CD8-positive, alpha-beta memory T cell (primary cell): ENCODE measurements at places on chromosomes 6 and 20. TPM values are rescaled to one million over a fixed set of nuclear protein-coding genes. Genes with fewer than 3 reads are reported as not detected.

Gene BPIFB1
- not detected for total RNA-seq

DNA sequence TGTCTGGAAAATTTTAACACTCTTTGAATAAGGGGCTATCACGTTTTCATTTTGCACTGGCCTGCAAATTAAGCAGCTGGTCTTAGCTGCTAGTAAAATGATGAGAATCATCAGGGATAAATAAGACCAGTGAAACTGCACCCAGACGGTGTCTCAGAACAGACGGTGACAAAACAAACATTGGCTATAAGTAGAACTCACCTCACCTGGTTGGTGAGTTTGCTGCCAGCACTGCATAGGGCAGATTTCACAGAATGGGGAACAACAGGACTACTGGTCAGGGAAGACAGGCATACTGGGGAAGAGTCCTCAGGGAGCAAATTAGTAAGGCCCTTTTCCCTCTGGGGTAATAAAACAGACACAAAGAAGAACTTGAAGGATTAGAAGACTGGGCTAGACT, 175.9 kb upstream of the CITED2 start:
- DNase-seq = no peak

- no peak for DNase-seq
These were observed 175.3 kb upstream of the RIN2 start for GRCh38 chr20:19582782-19583181.

- DNase-seq = no peak
These were observed 111.5 kb upstream of the SYNDIG1 start for GRCh38 chr20:24357931-24358330.

DNA sequence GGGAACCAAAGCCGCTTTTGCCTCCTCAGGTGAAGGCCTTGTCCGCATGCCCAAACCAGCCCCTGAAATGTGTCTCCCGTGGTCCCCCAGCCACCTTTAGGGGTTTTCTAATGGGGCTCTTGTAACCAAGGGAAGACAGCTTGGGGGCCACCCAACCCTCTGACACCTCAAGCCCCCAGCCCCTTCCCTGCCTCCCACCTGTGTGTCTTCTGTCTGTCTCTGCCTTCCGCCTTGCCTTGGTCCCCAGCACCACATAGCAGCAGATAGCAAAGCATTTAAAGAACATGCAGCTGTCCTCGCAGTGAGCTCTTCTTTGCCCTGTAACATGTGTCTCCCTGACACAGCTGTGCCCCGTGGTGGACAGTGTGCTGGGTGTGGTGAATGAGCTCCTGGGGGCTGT, 9.6 kb downstream of the BPIFB3 start:
- no peak for DNase-seq

DNA sequence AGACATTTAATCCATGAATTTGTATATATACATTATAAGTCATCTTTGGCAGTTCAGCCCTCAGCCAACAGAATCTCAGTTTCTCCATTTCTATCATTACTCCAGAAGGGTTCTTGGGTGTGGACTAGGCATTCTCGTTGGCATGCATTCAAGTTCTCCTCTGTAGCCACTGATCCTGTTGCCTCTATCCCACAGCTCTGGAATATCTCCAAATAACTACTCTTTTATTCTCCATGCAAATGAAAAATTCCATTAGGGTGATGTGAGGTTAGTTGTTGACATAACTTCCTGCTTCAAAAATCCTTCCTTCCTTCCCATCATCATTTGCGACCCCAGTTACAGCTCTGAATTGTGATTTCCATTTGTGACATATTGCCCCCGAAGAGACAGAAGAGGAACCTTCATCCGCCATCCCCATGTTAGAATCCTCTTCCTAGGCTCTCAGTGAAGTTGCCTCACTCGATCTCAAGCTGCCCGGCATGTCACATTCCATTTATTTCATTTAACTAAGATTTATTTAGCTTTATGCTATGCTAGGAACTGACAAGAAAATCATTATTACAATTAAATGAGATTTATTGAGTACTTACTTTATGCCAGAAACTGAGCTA, 93.7 kb upstream of the EDN1 start:
- DNase-seq = no peak

Gene APCDD1L
- not detected for total RNA-seq

DNA sequence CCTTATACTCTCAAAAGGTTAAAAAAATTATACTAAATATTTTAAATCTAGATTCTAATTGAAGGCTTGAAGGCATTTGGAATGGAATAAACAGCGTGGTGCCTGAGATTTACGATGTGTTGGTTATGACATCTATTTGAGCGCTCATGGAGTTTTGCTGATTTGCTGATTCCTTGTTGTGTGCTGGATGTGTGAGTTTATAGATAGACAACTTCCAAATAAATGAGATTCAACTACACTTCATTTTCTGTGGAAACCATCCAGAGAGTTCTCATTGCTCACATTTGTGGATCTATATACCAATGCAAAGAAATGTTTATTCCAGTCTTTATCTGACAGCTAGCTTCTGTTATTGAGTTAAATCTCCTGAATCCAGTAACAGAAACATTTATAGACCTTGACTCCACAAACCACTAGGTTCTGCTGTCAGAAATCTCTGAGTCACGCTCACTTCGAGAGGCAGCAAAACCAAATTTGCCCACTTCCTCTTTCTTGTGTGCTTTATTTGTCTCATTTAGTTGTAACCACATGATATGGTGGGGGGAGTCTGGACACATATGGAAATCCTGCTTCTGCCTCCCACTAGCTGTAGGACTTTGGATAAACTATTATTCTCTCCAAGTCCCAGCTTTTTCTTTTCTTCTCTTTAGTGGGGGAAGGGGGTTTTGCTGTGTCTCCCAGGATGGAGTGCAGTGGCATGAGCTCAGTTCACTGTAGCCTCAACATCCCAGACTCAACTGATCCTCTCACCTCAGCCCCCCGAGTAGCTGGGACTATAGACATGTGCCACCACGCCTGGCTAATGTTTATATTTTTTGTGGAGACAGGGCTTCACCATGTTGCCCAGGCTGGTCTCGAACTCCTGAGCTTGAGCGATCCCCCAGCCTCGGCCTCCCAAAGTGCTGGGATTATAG, 54.5 kb downstream of the IPCEF1 start:
- no peak for DNase-seq

GRCh38 chr6:101263596-101263995, 129.9 kb upstream of the GRIK2 start:
- DNase-seq = no peak

DNA sequence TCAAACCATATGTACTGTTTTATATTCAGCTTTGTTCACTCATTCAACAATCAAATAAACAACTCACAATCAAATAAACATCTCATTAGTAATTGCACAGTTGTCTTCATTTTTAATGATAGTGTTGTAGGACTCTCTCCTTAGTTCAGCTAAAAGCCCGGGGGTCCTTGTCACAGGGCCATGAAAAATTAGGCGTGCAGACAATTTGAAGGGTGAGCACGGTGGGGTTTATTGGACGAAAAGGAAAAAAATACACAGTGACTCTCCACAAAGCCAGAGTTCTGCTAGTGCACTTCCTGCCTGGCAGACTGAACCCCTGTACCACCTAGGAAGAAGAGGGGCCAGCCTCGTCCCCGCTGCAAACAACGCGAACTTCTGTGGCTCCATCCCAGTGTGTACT, 257.6 kb upstream of the FLRT3 start:
- DNase-seq = no peak

Gene PTK6
- total RNA-seq = 0.18 TPM

GRCh38 chr6:152874846-152875568, 107.8 kb downstream of the FBXO5 start:
- DNase-seq = no peak

GRCh38 chr6:111758608-111759329, 114.5 kb downstream of the FYN start:
- DNase-seq = peak; percentile 68

DNA sequence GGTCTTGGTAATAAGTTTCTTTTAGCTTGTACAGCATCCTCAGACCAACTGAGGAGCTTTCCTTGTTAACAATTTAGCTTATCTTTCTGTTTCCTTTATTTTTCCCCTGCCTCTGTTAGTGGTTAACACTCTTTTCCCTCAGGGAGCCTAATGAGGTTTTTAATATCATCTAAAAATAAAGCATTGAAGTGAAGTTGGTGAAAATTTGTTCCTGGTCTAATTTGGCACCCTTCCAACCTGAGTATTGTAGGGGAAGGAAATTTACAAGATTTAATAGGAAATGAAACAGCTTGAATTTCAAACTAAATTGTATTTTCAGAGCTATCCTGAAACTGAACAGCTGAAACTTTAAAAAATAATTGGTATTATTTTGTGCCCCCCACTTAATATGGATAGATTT, 28.1 kb upstream of the VAPB start:
- no peak for DNase-seq

DNA sequence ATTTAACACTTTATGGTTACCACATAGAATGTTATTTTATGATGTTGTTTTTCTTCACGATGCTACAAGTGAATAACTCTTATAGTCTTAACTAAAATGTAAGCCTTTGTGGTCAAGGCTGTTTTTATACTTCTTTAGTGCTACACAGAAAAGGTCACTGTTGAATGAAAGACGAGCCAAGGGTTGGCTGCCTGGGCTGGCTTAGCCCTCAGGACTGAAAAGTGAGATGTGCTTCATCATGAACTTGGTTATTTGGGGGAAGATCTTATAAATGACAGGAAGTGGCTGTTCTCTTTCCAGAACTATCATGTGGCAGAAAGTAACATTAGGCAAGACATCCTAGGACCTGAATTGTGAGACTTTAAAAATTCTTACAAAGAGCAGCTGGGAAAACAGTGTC, 404.0 kb downstream of the BTBD3 start:
- DNase-seq = no peak

- no peak for DNase-seq
These were observed 24.4 kb upstream of the ADTRP start for GRCh38 chr6:11802886-11803590.

Gene ECT2L
- total RNA-seq = not detected

DNA sequence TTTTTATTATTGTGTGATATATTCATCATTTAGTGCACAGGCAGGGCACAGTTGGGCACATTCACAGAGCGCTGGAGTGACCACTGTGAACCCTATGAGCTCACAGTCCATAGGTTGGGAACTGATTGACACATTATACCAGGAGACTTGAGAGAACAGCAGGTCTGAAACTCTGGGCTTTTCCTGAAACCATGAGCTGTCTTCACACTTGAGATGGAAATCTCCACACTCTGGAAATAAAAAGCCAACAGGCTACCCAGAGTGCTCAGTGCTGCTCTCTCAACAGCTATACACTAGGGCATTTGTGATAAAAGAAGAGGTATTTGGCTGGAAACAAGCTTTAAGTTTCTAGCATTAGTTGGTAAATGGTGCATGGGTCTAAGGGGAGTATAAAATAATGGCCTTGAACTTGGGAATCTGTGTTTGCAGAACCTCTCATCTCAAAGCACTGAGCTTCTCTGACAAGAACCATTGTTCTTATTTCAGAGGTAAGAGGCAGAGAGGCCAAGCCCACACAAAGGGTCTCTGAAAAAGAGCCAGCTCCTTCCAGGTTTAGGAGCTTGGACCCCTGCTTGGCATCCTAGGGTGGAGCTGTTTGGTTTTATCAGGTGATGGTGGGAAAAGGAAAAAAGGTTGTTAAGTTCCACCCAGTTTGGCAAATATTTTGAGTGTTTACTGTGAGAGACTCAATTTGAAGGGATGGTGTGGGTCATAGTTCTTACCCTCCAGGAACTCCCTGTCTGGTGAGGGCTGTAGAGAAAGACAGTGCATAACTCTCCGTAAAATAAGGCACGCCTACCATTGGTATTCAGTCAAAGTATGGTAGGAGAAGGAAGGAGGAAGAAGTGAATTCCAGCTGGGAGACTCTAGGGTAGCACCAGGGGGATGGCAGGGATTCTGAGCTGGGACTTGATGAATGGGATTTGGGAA, 14.5 kb downstream of the CHMP4B start:
- no peak for DNase-seq

- DNase-seq = no peak
These were observed 393.8 kb downstream of the CDH26 start for GRCh38 chr20:60352017-60352416.

DNA sequence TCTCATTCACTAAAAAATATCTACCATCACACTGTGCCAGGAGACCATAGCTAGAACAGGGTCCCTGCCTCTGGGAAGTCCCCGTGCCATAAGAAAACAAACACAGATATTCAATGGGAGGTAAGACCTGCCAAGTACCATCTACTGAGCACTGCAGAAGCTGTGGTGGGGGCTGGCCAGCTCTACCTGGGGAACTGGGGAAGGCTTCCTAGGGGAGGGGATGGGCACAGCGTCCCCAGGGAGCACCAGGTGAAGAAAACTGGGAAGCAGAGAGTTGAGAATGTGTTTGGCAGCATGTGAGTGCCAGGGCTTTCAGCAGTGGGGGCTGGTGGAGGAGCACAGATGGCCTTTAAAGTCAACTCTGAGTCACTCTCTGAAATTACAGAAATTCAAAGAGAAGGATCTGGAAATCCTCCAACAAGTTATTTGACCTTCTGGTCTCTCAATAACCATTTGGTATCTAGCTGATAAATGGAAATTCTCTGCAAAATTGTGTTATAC, 85.2 kb downstream of the SHLD1 start:
- peak; percentile 11 for DNase-seq
